ENCODE measurements at places on chromosomes 3 and 15.

DNA sequence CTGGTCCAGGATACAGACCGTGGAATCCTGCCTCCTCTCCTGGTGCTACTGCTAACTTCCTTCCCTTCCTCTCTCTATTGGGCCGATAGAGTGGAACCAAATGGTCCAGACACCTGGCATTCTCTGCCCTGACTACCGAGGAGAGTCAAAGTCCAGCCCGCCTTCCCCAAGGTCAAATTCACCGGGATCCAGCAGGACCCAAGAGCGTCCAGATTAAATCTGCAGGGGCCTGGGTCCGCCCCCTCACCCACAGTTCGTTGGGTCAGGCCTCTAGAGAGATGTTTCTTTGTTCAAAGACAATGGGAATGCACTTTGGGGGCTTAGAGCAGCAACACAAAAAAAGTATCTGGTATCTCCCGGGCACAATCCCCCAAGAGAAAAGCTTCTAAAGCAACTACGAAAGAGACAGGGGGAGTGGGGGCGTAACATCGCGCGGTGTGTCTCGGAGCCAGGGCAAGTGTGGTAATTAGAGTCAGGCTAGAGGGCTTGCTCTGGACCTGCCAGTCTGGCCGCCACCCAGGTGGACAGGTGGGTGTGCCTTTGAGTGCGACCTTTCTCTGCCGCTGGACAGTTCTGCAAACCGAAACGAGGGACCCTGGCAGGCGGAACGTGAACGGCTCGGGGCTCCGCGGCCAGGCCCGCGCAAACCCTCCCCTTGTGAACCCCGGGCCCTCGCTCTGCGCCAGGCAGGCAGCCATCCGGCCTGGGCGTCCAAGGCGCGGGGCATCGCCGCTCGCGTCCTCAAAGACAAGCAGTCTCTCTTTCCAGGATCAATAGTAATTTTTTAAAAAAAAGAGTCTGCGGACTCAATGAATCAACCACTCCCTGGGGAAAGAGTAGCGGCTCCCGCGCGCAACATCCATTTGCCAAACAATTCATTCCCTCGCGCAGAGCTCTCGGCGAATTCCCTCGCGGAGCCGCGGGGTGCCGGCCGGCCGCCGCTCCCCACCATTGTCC lies 806 bp downstream of the KLHL25 start:
- peak; percentile 32 for DNase-seq

GRCh38 chr3:32110233-32110760 lies 3.9 kb downstream of the GPD1L start:
- no peak for DNase-seq

DNA sequence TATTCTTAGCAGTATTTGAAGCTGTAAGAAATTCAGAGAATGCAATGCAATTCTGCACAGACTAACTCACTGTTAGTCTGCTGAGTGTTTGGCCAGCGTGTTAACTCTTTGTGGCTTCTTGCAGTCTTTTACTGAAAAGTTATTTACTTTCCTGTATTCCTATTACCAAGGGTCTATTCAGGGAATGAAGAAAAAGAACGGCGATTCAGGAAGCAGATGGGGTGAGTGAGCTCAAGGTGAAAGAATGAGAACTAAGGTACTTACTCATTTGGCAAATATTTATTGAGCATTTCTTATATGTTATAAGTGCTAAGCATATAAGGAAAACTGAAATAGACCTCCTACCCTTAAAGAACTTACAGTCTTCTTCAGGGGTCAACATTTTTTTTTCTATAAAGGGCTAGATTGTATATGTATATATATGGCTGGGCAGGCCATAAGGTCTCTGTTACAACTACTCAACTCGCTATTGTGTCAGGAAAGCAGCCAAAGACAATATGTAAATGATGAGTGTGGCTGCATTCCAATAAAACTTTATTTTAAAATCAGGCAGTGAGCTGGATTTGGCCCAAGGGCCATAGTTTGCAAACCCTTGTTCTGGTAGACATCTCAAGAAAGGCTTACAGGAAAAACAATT lies 271.9 kb upstream of the GADL1 start:
- DNase-seq: no peak

GRCh38 chr3:127544192-127544802 lies 46.2 kb downstream of the TPRA1 start:
- DNase-seq: peak; percentile 46

- DNase-seq: no peak
Measured at GRCh38 chr3:53489386-53489785, 5.0 kb upstream of the CACNA1D start.

GRCh38 chr3:61936344-61936937 lies 375.1 kb downstream of the PTPRG start:
- no peak for DNase-seq

- DNase-seq: no peak
Measured at GRCh38 chr3:153038779-153039178, 123.2 kb upstream of the RAP2B start.

Data from T-helper 2 cell treated with Interferon-gamma antibody and Interleukin-4, amounts not matched to agents 5 μg/mL and 100 μg/mL, for 36 hours (primary cell).